ENCODE measurements at places on chromosomes 2 and 18.

DNA sequence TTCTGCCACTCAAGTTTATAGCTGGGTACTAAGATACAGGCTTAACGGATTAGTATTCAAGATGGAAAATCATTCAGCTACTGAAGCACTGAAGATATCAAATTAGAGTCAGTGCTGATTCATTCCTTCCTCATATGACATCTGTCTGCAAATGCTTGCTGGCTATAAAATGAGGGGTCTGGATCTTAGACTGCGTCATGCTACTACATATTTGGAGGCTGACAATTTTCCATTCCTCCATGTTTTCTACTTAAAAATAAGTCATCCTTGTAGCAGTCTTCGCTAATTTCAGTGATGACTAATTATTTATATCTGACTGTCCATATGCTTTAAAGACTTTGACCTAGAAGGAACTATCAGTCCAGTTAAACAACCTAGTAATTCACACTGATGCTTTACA is 233.4 kb downstream of the RIT2 start:
- DNase-seq = no peak
- no peaks in the 10 kb centered on the region for H3K36me3 ChIP-seq
- H3K27me3 ChIP-seq = no peaks in the 10 kb centered on the region
- H3K27ac ChIP-seq = no peak overlapping the region
- no peaks in the 10 kb centered on the region for H3K4me1 ChIP-seq

DNA sequence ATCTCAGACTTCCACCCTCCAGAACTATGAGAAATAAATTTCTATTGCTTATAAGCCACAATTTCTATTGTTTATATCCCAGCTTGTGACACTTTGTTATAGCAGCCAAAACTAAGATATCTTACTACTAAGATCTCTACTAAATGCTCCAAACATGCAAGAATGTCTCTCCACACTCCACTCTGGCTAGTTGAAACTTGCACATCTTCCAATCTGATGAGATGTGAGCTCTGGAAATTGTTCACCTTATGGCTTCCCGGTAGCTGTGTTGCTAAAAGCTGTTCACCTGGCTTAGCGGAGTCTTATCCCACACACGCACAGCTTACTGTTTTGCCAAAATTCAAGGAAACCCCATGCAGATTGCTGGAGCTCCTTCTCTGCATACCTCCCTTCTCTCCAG is 43.9 kb downstream of the PKDCC start:
- no peak overlapping the region for H3K4me3 ChIP-seq
- no peak for DNase-seq
- H3K27ac ChIP-seq = no peak overlapping the region
- H3K36me3 ChIP-seq = no peaks in the 10 kb centered on the region

- peaks cover 34% of the 10 kb centered on the region for H3K4me1 ChIP-seq
- H3K27ac ChIP-seq = no peak overlapping the region
- no peak for DNase-seq
- H3K4me3 ChIP-seq = no peak overlapping the region
- H3K36me3 ChIP-seq = no peaks in the 10 kb centered on the region
These were observed 276.7 kb downstream of the CALCRL start for GRCh38 chr2:187171318-187171717.

GRCh38 chr2:24174851-24175277 is at the start of gene FAM228A:
FAM228A (plus strand) TSS chr2:24175053; CDS start chr2:24175481, 428 bp downstream.
- no peak within 1 kb of the TSS for H3K4me3 ChIP-seq
- no peak within 1 kb of the TSS for H3K27ac ChIP-seq
- H3K4me1 ChIP-seq = no peaks in the 10 kb centered on the region
- peaks cover 8% of the 10 kb centered on the region for H3K36me3 ChIP-seq
- H3K27me3 ChIP-seq = peaks cover 6% of the 10 kb centered on the region

- no peak overlapping the region for H3K27ac ChIP-seq
- no peaks in the 10 kb centered on the region for H3K27me3 ChIP-seq
- DNase-seq = no peak
These were observed 8.6 kb upstream of the SERPINB2 start for GRCh38 chr18:63878925-63879324.

DNA sequence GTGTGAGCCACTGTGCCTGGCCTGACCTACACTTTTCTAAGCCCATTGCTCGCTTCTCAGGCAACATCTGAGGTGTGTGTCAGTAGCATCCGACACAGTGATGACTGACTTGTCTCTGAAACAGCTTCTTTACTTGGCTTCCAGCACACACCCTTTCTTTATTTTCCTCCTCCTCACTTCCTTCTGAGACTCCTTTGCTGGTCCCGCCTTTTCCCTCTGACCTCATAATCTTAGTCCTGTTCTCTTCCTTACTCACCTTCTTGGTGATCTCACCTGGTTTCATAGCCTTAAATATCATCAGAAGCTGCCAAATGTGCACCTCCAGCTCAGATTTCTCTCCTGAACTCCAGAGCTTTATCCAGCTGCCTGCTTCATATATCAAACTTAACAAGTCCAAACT is 66.6 kb upstream of the PELI1 start:
- H3K4me3 ChIP-seq = no peak overlapping the region
- DNase-seq = no peak
- H3K27me3 ChIP-seq = no peaks in the 10 kb centered on the region
- peaks cover 8% of the 10 kb centered on the region for H3K36me3 ChIP-seq

DNA sequence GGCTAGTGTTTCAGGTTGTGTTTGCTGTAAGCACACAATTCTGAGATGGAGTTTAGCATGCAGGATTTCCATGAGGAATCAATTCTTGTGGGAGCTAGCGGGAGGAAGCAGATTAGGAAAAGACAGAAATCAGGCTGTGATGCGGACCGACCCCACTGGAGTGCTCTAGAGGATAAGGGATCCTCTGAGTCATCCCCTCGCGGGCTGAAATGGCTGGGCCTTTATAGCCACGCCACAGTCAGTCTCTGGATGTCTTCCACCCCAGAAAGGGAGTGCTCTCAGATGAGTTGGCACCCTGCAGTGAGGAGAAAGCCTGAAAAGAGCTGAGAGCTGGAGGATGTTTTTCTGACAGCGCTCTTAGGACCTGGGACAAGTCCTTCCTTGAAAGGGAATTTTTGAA is 102.4 kb downstream of the GALNT3 start:
- no peak overlapping the region for H3K4me3 ChIP-seq
- H3K36me3 ChIP-seq = no peaks in the 10 kb centered on the region
- no peaks in the 10 kb centered on the region for H3K4me1 ChIP-seq

DNA sequence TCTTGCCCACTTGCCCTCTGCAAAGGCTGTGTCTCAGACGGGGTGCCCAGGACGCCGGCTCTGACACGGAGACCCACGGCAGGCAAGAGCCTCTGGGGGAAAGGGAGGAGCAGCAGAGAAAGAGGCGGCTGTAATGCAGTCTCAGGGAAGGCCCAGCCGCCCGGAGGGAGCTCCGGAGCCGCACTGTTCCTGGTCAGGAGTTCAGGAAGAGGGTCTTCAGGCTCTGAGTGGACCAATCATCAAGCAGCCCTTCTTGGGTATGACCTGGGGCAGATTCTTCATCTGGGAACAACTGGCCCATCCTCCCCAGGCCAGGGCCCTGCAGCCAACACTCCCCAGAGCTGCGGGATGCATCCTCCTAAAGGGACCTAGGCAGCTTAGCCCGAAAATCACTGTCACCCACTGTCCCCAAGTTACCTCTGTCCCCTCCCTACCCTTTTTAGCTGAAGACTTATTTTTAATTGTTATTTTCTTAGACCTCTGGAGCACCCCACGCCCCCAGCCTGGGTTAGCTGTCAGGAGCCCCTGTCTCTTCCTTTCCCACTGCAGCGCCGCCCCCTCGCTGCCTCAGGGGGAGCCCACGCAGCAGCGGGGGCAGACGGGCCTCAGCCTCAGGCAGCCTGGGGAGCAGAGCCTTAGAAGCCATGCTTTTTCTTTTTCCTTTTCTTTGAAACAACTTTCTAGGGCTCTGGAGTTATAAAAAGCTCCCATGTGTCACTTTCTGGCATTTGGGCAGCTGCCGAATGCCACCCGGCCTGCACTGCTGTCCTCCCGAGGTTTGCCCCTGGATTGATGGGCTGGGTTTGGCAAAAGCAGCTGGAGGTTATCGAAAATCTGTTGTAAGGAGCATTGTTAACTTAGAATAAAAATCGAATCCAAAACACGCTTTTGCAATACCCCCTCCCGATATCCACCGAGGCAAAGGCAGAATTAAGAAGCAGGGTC is 644 bp upstream of the NEU2 start:
- no peak for DNase-seq
- no peak overlapping the region for H3K27ac ChIP-seq
- peaks cover 4% of the 10 kb centered on the region for H3K4me1 ChIP-seq

GRCh38 chr2:20148923-20149702 is 75.8 kb downstream of the SDC1 start:
- no peak overlapping the region for H3K27ac ChIP-seq
- H3K27me3 ChIP-seq = peaks cover 29% of the 10 kb centered on the region
- DNase-seq = no peak

DNA sequence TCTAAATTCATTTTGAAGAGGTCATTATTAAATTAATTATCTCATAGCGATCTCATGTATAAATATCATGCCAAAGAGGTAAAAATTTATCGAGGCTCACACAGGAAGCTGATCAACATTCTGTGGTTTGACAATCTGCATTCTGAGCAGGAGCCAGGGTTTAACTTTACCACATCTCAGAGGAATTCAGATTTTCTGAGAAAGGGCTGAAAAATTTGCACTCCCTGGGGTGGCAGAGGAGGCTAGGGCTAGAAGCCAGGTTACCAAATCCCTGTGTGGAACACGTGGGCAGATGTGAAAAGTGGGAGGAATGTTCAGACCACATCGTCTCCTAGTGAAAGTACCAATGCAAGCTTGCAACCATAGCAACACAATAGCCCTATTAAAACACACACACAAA is 63.5 kb upstream of the CTLA4 start:
- no peak overlapping the region for H3K4me3 ChIP-seq
- no peaks in the 10 kb centered on the region for H3K4me1 ChIP-seq
- H3K27ac ChIP-seq = no peak overlapping the region
- H3K36me3 ChIP-seq = peaks cover 38% of the 10 kb centered on the region

DNA sequence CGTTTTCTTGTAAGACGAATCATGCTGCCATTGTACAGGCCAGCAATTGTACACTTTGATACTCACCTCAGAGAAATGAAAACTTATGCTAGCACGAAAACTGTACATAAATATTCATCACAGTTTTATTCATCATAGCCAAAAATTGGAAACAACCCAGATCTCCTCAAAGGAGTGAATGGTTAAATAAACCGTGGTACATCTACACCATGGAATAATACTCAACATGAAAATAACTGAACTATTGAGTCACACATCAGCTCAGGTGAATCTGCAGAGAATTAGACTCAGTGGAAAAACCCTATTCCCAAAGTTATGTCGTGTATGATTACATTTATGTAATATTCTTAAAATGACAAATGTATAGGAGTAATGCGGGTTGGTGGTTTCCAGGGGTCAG is 251.0 kb upstream of the HDAC4 start:
- H3K36me3 ChIP-seq = no peaks in the 10 kb centered on the region
- no peak for DNase-seq
- peaks cover 13% of the 10 kb centered on the region for H3K27me3 ChIP-seq
- no peak overlapping the region for H3K4me3 ChIP-seq

GRCh38 chr2:217290467-217290866 is 430.6 kb upstream of the TNP1 start:
- H3K4me1 ChIP-seq = no peaks in the 10 kb centered on the region
- H3K36me3 ChIP-seq = no peaks in the 10 kb centered on the region
- H3K27me3 ChIP-seq = peaks cover 35% of the 10 kb centered on the region
- no peak overlapping the region for H3K27ac ChIP-seq
- H3K4me3 ChIP-seq = no peak overlapping the region

GRCh38 chr2:147460155-147460554 is 384.7 kb upstream of the ACVR2A start:
- no peaks in the 10 kb centered on the region for H3K36me3 ChIP-seq
- no peaks in the 10 kb centered on the region for H3K4me1 ChIP-seq
- H3K4me3 ChIP-seq = no peak overlapping the region
- no peaks in the 10 kb centered on the region for H3K27me3 ChIP-seq
- DNase-seq = no peak

DNA sequence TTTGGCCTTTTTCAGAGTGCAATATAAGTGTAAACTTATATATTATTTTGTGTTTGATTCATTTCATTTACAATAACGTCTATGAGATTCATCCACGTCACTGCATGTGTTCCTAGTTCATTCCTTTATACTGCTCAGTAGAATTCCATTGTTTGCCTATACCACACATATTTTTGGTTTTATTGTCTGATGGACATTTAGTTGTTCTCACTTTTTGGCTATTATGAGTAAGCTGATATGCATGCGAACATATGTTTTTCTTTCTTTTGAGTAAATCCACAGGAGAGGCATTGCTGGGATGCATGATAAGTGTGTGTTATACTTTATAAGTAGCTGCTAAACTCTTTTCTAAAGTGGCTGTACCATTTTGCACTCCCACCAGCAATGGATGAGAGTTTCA is 314.8 kb upstream of the HS6ST1 start:
- DNase-seq = no peak
- H3K36me3 ChIP-seq = no peaks in the 10 kb centered on the region
- peaks cover 7% of the 10 kb centered on the region for H3K4me1 ChIP-seq

Data from naive B cell (primary cell).